ENCODE measurements at places on chromosomes 6 and 20. TPM values are rescaled to one million over a fixed set of nuclear protein-coding genes. Genes with fewer than 3 reads are reported as not detected.

- no peaks in the 10 kb centered on the region for H3K36me3 ChIP-seq
- no peak for DNase-seq
- H3K27ac ChIP-seq, result no peak overlapping the region
- H3K4me1 ChIP-seq, result no peaks in the 10 kb centered on the region
- H3K4me3 ChIP-seq, result no peak overlapping the region
Measured at GRCh38 chr6:123575188-123575587, 61.6 kb downstream of the TRDN start.

DNA sequence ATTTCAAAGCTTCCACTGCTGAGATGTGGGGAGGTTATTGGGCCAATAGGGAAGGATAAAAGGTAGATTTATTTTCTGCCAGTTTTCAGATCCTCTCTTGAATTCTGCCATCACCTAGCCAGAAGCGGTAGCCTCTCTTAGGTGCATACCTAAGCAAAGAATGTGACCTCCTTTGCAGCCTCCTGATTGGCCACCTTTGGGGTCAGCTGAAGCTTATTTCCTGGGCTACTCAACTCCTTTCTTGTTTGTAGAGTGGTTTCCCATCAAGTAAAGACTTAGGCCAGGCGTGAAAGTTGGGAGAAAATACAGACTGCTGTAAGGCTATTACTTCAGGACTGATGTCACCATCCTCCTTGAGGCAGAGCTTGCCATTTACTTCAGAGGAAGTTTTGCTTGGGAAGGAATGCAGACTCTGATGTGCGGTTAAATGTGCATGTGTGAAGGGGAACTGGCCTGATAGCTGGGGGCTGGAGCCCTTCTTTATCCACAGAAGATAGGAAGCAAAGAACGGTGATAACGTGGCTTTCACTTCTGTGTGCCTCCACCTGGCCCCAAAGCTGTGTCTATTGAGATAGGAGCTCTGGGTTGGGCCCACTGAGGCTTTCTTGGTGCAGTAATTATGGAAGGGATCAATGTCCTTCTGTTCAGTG is 70.1 kb downstream of the TRMT11 start:
- DNase-seq, result no peak
- no peak overlapping the region for H3K4me3 ChIP-seq
- H3K27ac ChIP-seq, result no peak overlapping the region
- H3K27me3 ChIP-seq, result no peaks in the 10 kb centered on the region
- peaks cover 26% of the 10 kb centered on the region for H3K36me3 ChIP-seq

DNA sequence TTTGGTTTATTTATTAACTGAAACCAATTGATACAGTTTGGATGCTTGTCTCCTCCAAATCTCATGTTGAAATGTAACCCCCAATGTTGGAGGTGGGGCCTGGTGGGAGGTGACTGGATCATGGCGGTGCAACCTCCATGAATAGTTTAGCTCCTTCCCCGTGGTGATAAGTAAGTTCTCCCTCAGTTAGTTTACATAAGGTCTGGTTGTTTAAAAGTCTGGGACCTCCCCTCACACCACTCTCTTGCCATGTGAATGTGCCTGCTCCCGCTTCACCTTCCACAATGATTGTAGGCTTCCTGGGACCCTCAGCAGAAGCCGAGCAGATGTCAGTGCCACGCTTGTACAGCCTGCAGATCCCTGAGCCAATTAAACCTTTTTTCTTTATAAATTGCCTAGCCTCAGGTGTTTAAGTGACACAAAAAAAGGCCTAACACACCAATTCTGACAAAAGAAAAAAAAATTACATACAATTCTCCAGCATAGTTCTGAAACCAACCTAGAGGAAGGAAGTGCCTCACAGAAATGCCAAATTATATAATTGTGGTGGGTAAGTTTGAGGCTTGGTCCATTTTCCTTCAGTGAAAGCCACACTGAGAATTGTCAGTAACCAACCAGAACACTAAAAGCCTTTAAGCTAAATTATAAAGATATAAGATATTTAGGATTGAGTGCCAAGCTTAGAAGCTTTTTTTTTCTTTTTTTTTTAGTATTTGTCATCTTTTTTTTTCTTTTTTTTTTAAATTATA is 15.0 kb downstream of the MAP7 start:
- H3K4me3 ChIP-seq, result no peak overlapping the region
- no peaks in the 10 kb centered on the region for H3K36me3 ChIP-seq
- no peaks in the 10 kb centered on the region for H3K27me3 ChIP-seq
- no peak overlapping the region for H3K27ac ChIP-seq
- H3K4me1 ChIP-seq, result no peaks in the 10 kb centered on the region

DNA sequence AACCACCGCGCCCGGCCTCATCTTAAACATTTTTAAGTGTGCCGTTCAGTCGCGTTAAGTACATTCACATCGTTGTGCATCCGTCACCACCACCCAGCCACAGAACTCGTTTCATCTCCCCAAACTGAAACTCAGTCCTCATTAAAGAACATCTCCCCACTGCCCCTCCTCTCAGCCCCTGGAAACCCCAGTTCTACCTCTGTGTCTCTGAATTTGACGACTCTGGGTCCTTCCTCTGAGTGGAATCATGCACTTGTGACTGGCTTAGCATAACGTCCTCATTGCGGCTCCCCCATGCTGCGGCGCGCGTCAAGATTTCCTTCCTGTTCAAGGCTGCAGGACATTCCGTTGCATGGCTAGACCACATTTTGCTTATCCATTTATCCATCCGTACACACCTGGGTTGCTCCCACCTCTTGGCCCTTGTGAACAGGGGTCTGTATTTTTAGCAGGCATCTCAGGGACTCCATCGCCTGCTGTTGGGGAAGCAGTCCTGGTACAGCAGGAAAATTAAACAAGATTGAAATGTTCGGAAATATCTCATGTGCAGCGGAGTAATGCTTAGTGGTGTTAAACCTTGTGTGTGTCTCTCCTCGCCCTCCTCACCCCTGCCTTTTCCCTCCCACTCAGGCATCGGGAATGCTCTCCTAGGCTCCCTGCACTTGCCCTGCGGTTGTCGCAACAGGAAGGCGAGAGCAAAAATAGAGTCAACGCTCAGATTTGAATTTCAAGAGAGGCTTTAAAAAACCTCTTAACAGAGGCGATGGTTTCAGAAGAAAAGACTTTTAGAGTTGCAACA is 127.9 kb downstream of the PXDC1 start:
- peak; percentile 33 for DNase-seq
- H3K36me3 ChIP-seq, result no peaks in the 10 kb centered on the region
- H3K27me3 ChIP-seq, result peaks cover 38% of the 10 kb centered on the region
- no peak overlapping the region for H3K27ac ChIP-seq

WFDC5 gene
- not detected for total RNA-seq

REM1 gene
- 0.79 TPM for total RNA-seq

GRCh38 chr6:14337152-14337551 is 219.6 kb downstream of the CD83 start:
- H3K27me3 ChIP-seq, result no peaks in the 10 kb centered on the region
- DNase-seq, result no peak
- no peak overlapping the region for H3K27ac ChIP-seq
- no peak overlapping the region for H3K4me3 ChIP-seq
- H3K4me1 ChIP-seq, result peaks cover 15% of the 10 kb centered on the region

- no peaks in the 10 kb centered on the region for H3K27me3 ChIP-seq
- DNase-seq, result peak; percentile 46
- no peaks in the 10 kb centered on the region for H3K36me3 ChIP-seq
- no peak overlapping the region for H3K27ac ChIP-seq
Measured at GRCh38 chr20:59663513-59664060, 59.2 kb downstream of the PHACTR3 start.

- no peak overlapping the region for H3K4me3 ChIP-seq
- H3K27ac ChIP-seq, result no peak overlapping the region
- peaks cover 6% of the 10 kb centered on the region for H3K27me3 ChIP-seq
Measured at GRCh38 chr20:30485331-30486102, 771.9 kb upstream of the DEFB115 start.

DNA sequence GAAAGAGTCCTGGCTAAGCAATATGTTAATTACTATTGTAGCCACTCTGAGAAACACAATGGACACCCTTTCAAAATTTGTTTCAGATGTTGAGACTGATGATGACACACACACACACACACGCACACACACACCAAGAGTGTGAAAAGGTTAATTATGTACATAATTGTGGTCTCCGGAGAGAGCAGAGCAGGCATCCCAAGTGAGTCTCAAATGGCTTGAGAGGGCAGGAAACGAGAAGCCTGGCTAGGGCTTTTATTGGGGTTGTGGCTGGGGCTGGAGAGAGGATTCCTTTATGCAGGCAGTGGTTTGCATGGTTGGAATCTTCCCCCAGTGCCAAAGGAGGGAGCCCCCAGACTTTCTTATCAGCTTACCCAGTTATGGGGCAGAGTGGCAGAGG is 38.2 kb upstream of the NKX2-4 start:
- no peaks in the 10 kb centered on the region for H3K27me3 ChIP-seq
- no peaks in the 10 kb centered on the region for H3K4me1 ChIP-seq
- no peak overlapping the region for H3K27ac ChIP-seq
- no peak overlapping the region for H3K4me3 ChIP-seq
- H3K36me3 ChIP-seq, result no peaks in the 10 kb centered on the region

DNA sequence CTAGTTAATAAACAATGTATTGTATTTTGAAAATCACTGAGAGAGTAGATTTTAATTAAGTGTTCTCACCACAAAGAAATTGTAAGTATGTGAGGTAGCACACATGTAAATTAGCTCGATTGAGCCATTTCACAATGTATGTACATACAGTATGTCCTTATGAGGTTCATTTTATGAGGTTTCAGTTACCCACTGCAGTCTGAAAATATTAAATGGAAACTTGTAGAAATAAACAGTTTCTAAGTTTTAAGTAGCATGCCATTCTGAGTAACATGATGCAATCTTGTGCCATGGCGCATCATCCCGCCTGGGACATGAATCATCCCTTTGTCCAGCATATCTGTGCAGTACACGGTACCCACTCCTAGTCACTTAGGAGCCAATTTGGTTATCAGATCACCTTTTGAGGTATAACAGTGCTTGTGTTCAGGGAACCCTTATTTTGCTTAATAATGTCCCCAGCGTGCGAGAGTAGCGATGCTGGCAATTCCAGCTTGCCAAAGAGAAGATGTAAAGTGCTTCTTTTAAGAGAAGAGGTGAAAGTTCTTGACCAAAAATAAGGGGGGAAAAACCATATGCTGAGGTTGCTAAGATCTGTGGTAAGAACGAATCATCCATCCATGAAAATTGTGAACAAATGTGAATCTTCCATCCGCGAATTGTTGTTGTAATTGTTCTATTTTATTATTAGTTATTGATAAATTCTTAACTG is 64.7 kb downstream of the KCNS1 start:
- H3K4me1 ChIP-seq, result peaks cover 30% of the 10 kb centered on the region
- H3K4me3 ChIP-seq, result no peak overlapping the region

DNA sequence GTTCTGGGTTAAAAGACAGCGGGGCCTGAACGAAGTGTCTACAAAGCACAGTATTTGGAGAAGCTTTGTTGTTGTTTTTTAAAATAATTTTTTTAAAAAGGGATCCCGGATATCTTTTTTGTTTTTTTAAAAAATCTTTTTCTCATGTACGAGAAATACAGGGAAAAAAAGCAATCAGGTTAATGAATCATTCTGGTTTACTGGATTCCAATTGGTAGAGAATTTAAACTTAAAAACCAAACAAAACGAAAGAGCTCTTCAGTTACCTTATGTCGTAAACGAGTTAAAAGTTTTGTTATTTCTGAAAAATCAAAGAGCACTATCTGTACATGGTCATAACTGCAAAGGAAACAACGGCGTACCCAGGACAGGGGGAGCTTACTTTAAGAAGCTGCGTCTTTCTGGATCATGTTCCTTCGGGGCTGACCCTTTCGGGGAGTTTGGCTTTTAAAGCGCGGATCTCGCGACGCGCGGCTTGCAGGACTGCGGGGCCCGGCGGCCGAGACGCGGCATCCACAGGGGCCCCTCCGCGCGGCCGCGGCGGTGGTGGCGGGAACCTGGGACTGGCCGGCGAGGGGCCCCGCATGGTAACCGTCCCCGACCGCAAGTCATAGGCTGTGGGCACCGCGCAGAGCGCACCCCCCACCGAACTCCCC is 927 bp downstream of the IL20RA start:
- H3K27me3 ChIP-seq, result peaks cover 32% of the 10 kb centered on the region
- no peak overlapping the region for H3K27ac ChIP-seq
- H3K4me1 ChIP-seq, result no peaks in the 10 kb centered on the region

GRCh38 chr6:154482858-154483257 is 27.6 kb downstream of the CNKSR3 start:
- H3K36me3 ChIP-seq, result no peaks in the 10 kb centered on the region
- no peak for DNase-seq
- H3K27ac ChIP-seq, result peak overlapping the region; percentile 9
- peaks cover 27% of the 10 kb centered on the region for H3K4me1 ChIP-seq
- H3K27me3 ChIP-seq, result no peaks in the 10 kb centered on the region
- H3K4me3 ChIP-seq, result no peak overlapping the region

DNA sequence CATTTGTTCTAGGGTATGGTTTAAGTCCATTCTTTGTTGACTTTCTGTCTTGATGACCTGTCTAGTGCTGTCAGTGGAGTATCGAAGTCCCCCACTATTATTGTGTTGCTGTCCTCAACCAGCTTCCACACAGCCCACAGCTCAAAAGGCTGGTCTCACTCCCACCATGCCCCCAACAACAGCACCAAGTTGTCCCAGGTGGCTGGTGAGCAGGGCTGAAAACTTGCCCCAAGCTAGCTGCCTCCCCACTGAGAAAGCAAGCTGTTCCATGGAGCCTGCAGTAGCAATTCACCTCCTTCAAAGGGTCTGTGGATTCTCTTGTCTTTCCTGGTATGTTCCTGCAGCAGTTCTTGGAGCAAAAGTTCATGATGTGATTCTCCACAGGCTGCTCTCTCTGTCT is 221.0 kb downstream of the SYNDIG1 start:
- H3K27me3 ChIP-seq, result no peaks in the 10 kb centered on the region
- H3K4me3 ChIP-seq, result no peak overlapping the region
- H3K36me3 ChIP-seq, result no peaks in the 10 kb centered on the region
- DNase-seq, result no peak
- H3K27ac ChIP-seq, result no peak overlapping the region

HLA-DQA2 gene
- 8.9 TPM for total RNA-seq

DNA sequence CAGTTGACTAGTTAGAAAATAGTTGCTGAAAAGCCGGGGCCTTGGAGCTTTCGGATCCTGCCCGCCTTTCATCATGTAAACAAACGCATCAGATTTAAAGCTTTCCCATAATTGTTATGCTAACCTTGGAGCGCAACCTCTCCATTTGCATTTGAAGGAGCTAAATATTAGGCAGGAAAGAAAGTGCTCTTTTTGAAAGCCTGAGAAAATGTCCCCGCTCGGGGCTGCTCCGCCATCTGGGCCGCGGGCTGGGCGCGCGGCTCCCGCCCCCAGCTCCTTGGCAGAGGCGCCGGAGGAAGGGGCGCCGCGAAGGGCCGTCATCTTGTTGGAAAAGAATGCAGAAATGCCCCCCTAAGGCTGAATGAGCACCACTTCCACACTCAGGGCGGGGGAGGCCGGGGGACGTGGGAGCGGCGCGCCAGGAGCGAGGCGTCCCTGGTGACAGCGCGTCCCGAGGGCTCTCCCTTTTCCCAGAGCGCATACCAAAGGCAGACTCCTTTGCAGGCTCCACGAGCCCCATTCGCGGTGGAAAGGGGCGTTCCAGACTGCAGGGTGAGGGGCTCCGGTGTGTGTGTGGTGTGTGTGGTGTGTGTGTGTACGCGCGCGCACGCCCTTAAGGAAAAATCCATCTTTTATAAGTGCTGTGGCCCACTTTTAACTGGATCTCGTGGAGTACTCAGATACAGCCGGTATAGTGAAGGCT is 145.6 kb upstream of the ID4 start:
- H3K4me1 ChIP-seq, result no peaks in the 10 kb centered on the region
- no peak overlapping the region for H3K27ac ChIP-seq
- H3K27me3 ChIP-seq, result no peaks in the 10 kb centered on the region
- no peaks in the 10 kb centered on the region for H3K36me3 ChIP-seq
- peak overlapping the region; percentile 14 for H3K4me3 ChIP-seq
- no peak for DNase-seq

ATP6V1G2 gene
- 3.3 TPM for total RNA-seq

Data from spleen (tissue), 13 donors.